ENCODE measurements at places on chromosomes 1 and 21.

DNA sequence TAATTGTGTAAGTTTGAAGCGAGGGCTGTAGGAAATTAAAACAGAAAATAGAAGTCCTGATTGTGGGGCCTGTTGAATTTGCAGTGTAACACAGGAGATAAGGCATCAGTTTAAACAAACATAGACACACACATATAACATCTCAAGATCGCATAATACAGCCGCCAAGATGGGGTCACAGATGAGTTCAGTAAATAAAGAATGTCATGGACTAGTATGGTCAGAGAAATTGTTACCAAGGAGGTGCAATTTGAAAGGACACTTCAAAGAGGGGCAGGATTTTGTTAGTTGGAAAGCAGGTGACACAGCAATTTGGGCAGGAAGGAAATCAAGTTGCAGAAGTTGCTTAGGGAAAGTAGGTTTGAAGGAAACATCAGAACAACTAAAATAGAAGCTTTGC is 450.0 kb downstream of the USP25 start:
- no peak for DNase-seq

- no peak for DNase-seq
Observed at GRCh38 chr1:175250027-175250426, 57.5 kb upstream of the KIAA0040 start.

DNA sequence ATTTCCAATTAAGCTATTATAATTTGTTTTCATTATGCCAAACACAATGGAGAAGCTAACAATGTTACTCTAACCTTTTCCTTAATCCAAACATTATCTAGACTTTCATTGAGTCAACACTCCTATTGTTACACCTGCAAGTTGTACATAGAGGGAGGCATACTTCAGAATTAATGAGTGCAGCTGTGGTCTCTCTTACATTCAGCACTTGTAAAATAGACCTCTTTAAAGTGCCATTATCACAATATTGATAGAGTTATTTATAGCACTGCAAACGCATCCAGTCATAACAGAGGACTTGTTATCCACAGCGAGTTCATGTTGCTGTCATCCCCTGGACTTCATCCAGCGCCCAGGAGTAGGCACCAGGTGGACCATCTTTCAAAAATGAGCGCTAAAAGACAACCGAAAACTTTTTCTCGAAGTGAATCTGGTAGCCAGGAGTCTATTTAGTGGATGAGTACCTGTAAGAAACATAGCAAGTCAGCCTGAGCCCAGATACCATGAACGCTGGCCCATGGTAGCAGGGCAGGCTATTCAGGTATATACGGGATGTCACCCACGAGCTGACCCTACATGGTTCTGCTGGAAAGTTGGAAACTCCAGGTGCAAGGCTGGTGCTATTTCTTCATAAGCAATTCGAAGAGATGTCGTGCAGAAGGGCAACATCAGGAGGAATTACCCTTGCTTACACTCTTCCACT is 70.6 kb upstream of the NFIA start:
- DNase-seq = no peak

- DNase-seq = no peak
Observed at GRCh38 chr21:21439761-21440160, 441.6 kb downstream of the NCAM2 start.

- DNase-seq = no peak
Observed at GRCh38 chr1:98327220-98327861, 334.2 kb upstream of the SNX7 start.
